COLO829 (cell line): ENCODE measurements at places on chromosomes 4 and X.

GRCh38 chrX:16155581-16156096, 11.6 kb upstream of the MAGEB17 start:
- DNase-seq, result no peak

DNA sequence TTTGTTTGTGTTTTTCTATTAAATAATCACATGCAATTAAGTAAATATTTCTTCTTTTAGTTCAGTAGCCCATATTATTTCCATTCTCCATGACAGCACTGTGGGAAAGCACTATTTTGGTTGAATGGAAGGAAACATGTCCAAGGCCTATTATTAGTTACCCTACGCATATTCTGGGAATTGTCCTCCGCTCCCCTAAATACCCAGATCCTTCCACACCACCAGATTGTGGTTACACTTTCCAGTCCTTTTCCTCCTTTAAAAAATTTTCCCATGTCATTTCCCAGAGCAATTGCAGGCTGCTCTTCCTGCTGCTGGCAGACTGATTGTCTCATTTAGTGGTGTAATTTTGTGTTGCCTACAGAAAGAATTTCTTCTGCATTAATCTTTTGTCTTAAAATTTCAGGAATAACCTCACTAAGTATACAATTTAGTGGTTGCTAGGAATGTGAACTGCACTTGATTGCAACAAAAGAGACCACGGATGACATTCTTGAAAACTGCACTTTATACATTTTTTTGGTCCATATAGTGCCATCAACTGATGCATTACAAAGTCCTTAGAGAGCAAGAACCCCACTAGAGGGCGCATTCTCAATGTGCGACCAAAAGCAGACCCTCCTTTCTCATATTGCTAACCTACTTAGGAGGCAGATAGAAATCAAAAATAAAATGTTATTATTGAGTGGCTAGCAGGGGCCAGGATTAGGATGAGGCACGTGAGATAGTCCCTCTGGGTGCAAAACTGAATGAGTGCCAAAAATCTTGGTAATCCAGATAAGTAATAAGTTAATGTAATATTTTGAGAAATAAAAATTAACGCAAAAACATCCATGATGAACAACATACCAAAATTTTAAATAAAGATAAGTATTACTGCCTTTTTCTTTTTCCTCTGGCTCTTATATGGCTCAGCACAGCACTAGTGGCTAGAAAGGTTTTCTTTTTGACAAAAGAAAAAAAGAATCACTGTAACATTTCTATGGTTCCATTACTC, 98.8 kb upstream of the IQCM start:
- peak; percentile 70 for DNase-seq

GRCh38 chr4:23333556-23333945, 556.3 kb downstream of the PPARGC1A start:
- DNase-seq, result no peak

- peak; percentile 40 for DNase-seq
These were observed 32.3 kb downstream of the HDAC8 start for GRCh38 chrX:72540318-72540717.

GRCh38 chrX:144732588-144732987, 514.7 kb upstream of the SPANXN1 start:
- no peak for DNase-seq

- DNase-seq, result no peak
These were observed 185.8 kb upstream of the RPS6KA3 start for GRCh38 chrX:20452487-20452886.

DNA sequence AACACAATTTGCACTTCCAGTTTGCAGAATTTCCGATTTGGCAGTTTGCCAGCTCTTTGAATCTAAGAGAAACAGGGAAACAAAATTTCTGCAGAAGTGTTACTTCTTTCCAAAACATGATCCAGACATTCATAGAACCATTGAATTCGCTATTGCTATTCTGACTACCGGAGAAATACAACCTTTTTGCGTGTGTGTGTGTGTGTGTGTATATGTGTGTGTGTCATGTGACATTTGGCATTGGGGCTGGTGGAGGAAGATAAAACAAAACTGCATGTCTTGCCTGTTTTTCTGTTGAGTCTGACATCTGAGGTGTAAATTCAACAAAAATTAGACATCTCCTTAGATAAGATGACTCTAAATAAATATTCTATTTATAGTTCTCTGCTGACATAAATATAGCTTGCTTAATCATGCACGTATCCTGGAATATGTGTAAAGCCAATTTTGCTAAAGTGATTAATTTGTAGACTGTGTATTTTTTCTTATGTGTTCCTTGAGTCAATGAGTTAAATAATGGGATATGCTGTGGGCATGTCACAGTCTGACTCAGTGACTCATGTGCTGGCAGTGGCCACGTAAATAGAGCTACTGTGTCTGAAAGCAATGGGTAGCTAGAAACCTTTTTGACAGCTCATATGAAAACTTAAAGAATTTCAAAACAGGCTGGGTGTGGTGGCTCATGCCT, 98.9 kb downstream of the HPGD start:
- peak; percentile 78 for DNase-seq

DNA sequence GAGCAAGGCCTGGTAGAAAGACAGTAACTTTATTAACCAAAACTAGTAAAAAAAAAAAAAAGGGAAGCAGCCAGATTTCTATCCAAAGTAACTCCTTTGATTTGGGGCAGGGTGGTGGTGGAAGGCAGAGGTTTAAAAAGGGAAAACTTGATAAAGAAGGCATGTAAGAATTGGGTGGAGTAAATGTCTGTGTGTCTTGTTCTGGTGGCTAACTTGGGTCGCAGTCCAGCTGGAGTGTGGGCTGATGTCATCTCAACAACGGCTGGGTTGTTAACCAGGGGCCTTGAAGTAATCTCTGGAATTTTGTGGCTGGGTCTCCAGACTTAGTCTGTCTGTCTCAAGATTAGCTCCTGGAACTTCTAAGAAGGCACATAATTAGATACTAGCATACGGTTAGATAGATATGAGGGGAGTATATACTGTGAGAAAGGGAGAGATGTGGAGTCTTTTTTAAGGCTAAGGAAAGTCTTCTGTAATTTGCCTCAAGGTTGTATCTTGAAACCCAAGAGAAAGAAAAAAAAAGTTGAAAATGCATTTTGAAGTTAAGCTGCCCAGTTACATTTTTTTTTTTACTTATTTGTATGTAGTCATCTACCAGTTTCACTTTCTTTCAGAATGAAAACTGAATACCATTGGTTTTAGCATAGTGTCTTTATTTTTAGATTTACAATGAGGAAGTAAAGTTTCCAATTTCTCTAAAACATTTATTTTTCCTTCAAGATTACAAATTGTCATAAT, 48.3 kb downstream of the MTHFD2L start:
- no peak for DNase-seq

GRCh38 chr4:143084566-143084965, 100.2 kb upstream of the USP38 start:
- DNase-seq, result peak; percentile 60

- peak; percentile 28 for DNase-seq
These were observed 33.6 kb downstream of the CLCN4 start for GRCh38 chrX:10190367-10190766.

DNA sequence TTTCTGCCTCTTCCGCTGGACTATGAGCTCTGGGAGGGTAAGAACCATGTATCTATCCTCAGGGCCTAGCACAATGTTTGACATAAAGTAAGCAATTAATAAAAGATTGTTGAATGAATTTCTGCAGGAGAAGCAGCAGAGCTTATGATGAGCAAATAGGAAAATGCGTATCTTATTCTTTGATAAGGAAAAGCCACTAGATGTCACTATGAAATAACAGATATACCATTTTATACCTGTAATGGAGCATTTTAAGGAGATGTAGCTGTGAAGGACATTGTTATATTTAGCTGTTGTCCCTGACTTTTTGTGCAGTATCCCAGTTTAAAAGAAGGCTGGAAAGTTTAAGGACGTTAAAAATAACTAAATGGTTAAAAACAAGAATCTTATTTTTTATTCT, 147.2 kb upstream of the MBNL3 start:
- no peak for DNase-seq

DNA sequence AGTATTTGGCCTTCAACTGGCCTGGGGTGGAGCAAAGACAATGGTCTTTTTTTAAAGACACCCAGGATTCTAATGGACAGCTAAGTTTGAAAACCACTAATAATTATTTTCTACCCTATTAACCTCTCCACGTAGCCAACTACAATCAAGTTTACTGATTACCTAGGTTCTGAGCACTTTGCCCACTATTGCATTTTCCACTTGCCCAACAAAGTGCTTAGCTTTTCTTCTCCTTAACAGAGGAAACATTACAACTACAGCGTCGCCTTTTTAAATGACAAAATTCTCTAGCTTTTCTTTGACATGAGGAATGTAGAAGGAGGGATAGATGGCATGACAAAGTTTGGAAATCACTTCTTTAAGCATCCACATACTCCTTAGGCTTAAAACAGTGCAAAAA, 2.0 kb downstream of the CHIC2 start:
- DNase-seq, result no peak

DNA sequence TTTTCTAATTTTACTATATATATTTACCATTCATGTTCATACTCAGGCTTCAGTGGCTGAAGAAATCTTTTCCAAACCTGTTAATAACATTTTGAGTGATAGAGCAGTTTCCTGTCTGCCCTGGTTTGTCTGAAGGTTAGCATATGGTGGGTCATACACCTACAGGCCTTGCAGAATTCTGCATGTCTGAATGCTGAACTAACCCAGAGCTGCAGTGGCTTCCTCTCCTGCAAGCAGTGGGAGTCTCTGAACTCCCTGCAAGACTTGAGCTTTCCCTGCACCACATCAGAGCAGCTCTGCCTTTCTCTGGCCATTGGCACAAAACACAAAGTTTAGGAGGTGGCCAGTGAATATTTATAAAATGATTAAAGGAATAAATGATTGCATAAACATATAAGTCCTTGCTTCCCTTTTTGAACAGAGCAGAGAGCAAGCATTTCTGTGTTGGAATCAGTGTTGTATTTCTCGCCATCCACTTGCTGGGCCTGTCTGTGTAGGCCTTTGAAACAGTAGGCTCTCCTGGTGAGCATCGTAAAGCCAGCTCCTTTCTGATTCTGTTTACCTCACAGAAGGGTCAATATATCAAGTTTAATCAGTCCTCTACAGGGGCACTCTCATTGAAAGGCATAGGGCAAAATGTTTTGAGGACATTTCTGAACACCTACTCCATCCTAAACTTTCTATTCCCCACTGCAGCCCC, 15.0 kb upstream of the UNC5C start:
- no peak for DNase-seq

GRCh38 chrX:37781081-37781480, 1.2 kb downstream of the CYBB start:
- DNase-seq, result no peak

- no peak for DNase-seq
These were observed 24.8 kb upstream of the SMARCA5 start for GRCh38 chr4:143488687-143489086.

GRCh38 chr4:129218897-129219296, 122.9 kb downstream of the C4orf33 start:
- DNase-seq, result peak; percentile 29

DNA sequence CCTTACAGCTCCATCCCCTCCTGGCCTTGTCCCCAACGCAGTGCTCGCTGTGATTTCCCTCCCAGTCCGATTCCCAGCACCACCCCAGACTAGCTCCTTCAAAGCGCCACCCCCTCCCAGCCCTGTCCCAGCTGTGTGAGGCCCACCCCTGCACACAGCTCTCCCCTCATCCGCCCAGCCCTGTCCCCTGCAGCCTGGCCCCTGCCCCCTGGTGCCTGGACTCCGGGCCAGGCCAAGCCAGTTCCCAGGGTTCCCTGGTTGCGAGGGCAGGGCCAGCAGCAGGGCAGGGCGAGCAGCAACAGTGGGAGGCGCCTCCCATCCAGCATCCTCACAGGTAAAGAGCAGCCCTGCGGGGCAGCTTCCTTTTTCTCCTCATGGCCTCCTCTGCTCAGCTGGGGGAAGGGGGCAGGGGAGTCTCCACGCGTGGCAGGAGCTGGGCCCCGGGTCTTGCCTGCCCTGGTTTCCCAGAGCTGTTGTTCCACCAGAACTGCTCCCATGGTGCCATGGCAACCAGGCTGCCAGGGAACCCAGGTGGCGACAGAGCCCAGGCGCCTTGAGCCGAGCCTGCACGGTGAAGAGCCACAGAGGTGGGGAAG, 24.8 kb downstream of the IQSEC2 start:
- no peak for DNase-seq

GRCh38 chrX:9646471-9647224, 119.0 kb downstream of the GPR143 start:
- DNase-seq, result no peak

GRCh38 chrX:44914532-44915198, 41.7 kb downstream of the KDM6A start:
- DNase-seq, result no peak

GRCh38 chrX:17369309-17369708, 5.7 kb upstream of the NHS start:
- DNase-seq, result no peak

- DNase-seq, result no peak
These were observed 31.7 kb downstream of the GAB3 start for GRCh38 chrX:154719132-154719675.

- no peak for DNase-seq
These were observed 73.1 kb upstream of the EPGN start for GRCh38 chr4:74235135-74235534.

- no peak for DNase-seq
These were observed 22.6 kb upstream of the STBD1 start for GRCh38 chr4:76283900-76284299.

GRCh38 chr4:127783955-127784770, 2.0 kb downstream of the HSPA4L start:
- no peak for DNase-seq

DNA sequence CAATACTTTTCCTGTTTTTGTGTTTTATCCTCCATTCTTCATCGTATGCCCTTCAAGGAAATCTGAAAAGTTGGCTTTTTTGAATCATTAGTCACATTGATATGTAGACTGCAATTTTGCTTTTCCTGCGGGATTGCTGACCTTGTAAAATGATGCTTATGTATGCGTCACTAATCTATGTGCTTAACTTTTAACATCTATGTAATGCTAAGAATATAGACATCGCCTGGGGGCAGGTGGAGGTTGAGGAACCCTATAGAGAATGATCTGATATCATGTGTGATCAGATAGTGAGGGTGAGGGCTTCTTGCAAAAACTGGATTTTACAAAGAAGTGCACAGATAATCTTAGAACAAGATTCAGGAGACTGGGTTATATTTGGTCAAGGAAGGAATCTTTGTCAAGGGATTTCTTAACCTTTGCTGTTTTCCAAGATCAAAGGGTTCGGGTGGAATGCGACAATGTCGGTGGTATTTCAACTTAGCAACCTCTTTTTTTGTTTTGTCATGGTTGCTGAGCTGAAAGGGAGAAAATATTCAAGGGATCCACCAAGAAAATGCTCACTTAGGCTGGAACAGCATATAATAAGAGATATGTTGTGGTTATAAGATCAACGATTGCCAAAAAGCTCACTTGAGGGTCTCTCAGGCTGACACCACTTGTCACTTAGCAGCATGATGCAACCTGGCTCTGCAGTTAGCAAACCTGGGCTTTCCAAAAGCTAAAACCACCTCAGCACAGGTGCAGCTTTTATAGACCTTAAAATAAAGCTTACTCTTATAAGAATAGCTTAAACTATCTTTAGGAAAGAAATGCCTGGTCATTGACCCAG, 70.6 kb upstream of the PUDP start:
- DNase-seq, result no peak
